Fibroblast of gingiva (primary cell): ENCODE measurements at places on chromosomes 7 and 10.

- no peak for DNase-seq
These were observed 182.2 kb downstream of the POLR1F start for GRCh38 chr7:19526639-19527038.

GRCh38 chr10:95516774-95517373 lies 44.3 kb downstream of the SORBS1 start:
- DNase-seq: no peak

GRCh38 chr10:127013211-127013656 lies 108.0 kb downstream of the DOCK1 start:
- DNase-seq: no peak

- DNase-seq: no peak
These were observed 118.8 kb downstream of the DIP2C start for GRCh38 chr10:570628-571163.
